Stimulated activated CD4-positive, alpha-beta T cell treated with anti-CD3 and anti-CD28 coated beads, TNF-alpha, amount 100 ng/mL, for 24 hours (primary cell): ENCODE measurements at places on chromosomes 12 and 14.

- DNase-seq, result no peak
Measured at GRCh38 chr12:16002880-16003279, 91.7 kb downstream of the DERA start.

DNA sequence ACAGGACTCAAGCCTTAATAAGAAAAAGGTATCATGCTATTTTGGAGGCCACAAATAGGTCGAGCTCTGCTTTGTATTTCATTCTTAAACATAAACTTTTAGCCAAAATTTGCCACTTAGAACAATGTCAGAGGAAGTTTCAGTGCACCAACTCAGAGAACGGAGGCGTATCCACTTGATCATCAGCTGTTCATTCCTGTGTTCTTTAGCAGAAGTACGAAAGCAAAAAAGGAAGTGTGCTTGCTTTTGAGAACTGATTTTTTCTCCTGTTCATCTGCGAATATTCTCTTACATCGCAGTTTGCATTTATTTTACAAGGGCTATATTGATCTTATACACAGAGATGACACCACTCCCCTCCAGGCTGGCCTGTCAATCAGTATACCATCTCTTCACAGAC is 188.6 kb upstream of the SOX5 start:
- no peak for DNase-seq

- no peak for DNase-seq
Measured at GRCh38 chr12:69055280-69055679, 122.3 kb upstream of the CPM start.

GRCh38 chr14:77872983-77873382 is 73.1 kb downstream of the ADCK1 start:
- no peak for DNase-seq

GRCh38 chr12:131637986-131638385 is 72.9 kb upstream of the SFSWAP start:
- DNase-seq, result no peak

DNA sequence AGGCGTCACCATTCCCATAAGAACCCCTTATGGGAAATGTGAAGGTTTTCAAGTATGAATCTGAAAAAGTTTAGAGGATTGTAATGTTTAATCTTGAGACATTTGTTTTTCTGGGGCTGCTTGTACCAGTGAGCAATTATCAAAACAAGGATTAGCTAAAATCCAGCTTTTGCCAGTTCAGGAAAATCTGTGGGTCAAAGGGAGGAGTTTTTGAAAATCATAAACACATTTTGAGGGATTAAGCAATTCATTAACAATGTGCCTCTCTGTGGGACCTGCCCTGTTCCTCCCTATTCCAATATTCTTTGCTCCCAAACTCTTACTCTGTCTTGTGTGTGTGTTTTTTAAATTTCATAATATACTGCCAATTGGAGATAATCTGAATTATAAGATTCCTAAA is 11.7 kb upstream of the DAAM1 start:
- DNase-seq, result no peak
